ENCODE measurements at places on chromosomes 5 and 9.

DNA sequence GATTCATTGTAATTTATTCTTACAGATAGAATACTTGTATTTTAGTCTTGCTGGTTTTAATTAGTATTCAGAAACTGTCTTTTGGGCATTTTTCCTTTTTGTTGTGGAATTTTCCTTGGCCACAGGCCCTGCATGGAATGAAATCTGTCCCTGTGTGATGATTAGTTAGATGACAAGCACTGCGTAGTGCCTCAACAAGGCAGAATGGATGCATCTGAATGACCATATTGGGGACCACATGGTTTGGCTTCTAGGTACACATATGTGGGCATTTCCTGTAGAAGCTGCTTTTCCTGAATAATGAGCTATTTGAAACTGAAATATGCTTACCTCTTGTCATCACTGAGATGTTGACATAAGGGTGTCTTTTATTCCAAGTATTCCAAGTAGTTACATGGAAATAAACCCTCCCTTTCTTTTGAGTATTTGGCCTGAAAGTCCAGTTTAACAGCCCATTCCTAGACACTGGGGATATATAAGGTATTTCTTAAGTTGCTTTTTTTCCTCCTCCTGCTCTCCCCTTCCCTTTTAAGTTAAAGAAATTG is 147.3 kb downstream of the YTHDC2 start:
- DNase-seq = no peak

GRCh38 chr5:40799258-40799657 is 1.1 kb upstream of the PRKAA1 start:
- no peak for DNase-seq

DNA sequence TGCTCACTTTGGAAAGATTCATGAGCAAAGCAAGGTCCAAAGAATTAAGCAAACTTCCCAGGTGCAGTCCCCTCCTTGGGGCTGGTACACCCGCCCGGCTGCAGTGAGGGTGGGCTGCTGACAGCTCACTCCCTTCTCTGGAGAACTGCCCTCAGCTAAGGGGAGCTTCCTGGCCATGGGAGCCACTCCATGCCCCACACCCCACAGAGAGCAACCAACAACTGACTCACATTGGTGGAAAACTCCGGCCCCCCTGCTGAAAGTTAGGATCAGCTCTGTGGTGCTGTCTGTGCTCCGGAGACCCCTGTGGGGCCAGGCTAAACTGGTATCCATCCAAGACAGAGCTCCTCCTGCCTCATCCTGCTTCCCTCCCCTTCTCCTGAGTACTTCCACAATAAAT is 223.0 kb downstream of the GABBR2 start:
- DNase-seq = no peak

GRCh38 chr5:68759593-68759992 is 334.2 kb upstream of the SLC30A5 start:
- no peak for DNase-seq

DNA sequence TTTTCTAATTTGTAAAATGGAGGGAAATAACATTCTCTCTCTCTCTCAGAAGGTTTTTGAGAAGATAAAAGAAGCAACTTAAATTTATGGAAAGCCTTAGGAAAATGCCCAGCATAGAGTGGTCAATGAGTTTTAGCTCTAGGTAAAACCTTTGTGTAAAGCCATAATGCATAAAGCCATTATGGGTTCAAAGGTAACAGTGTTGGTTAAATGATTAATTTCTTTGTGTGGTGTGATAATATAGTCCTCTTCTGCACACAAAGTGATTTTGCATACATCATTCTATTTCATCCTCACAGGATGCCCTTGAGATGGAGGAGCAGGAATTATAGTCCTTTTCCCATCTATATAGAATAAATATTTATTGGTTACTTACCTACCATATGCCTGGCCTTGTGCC is 602.9 kb downstream of the CSNK1G3 start:
- no peak for DNase-seq

DNA sequence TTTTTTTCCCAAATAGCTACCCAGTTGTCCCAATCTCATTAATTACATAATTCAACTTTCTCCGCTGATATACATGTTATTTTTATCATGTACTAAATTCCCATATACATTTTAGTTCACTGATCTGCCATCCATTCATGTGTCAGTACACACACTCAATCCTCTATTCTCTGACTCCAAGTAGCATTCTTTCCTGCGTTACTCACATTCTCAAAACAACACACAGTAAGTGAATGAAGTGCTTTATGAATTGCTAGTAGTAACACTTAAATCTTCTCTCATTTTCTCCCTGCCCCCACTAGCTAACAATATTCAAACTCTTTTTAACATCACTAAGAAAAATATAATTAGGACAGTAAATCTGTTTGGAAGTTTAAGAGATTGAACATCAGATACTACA is 8.9 kb downstream of the ZNF366 start:
- DNase-seq = no peak

- DNase-seq = no peak
These were observed 2200.4 kb upstream of the C9orf72 start for GRCh38 chr9:29773676-29774075.

GRCh38 chr5:154860765-154861164 is 2.3 kb downstream of the CNOT8 start:
- no peak for DNase-seq

- no peak for DNase-seq
These were observed 56.8 kb downstream of the PRELID2 start for GRCh38 chr5:145778144-145778900.

DNA sequence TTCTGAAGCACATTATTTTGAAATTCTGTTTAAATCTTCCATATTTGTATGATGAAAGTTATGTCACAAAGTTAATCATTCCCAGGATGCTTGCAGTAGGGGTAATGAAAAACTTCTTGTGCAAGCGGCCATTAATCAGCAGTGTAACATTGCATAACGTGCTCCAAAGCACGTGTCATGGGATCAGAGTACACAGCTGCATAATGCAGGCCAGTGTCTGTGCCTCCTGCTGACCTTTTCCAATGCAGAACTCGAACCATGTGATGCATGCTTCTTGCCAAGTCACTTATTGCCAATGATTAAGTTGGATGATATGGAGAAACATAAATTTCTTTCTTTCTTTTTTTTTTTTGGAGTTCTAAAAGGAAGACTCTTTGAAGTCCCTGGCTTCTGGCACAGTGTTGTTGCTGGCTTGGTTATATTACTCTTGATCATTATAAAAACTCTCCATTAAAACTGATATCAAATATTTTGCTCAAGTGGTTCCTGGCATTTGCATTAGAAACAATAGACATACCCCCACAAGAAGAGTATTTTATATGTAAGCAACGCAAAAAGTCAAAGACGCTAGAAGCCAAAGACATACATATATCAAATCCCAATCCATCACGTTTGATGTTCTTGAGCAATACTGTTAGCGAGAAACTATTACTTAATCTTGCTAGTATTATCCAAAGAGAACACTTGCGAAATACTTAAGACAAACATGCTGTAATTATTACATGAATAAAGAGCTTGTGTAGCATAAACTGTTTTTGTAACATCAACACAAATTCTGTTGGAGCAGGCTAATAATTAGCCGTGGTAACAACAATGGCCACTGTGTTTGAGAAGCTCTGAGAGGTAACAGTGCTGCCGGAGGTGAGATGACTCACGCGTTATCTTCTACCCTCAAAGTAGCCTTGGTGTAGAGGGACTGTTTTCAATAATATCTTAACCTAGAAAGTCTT is 164.2 kb downstream of the AUH start:
- peak; percentile 83 for DNase-seq

- no peak for DNase-seq
These were observed 94.8 kb downstream of the SLC1A3 start for GRCh38 chr5:36701085-36701698.

- DNase-seq = no peak
These were observed 69.5 kb downstream of the PRR16 start for GRCh38 chr5:120533581-120533980.

DNA sequence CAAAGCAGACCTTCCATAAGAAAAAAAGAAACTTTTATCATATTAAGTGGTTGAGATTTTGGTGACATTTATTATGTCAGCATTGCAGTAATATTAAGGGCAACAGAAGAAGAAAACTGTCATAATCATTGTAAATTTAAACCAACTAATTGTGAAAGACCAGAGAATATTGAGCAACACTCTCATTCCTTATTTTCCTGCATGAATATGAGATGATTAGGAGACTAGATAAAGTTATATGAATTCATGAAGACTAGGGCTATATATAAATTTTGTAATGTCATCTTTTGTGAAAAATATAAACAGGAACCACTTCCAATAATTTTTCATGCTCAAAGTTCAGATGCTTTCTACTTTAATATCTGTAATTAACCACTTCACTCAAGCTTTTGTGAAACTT is 974.5 kb upstream of the CDH10 start:
- no peak for DNase-seq

- DNase-seq = no peak
These were observed 53.5 kb downstream of the RGS3 start for GRCh38 chr9:113516840-113517577.

GRCh38 chr5:158056130-158056825 is 197.3 kb upstream of the CLINT1 start:
- DNase-seq = no peak

DNA sequence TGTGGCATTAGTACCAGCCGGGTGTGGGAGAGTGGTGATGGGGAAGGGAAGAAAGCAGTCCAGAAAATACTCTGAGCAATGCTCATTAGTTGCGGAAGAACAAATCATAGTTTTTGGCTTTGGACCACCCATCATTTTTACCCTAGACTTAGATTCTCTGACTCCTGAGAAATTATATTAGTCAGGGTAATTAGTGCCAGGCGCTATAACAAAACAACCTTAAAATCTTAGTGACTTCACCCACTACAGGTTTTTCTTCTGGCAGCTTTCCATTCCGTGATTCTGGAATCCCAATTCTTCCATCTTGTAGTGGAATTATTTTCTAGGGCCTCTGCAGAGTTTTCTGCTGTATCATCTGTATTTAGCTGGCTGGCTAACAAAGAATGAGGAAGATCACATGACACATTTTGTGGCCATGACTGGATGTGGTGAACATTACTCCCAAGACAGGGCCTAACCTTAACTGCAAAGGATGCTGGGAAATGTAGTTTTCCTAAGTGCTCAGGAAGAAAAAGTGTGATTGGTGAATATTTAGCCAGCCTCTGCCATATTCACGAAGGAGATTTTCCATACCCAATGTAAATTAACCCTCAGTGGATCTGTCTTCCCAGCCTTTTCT is 373.0 kb upstream of the MEF2C start:
- DNase-seq = no peak

GRCh38 chr5:12777342-12777741 is 873.1 kb upstream of the CTNND2 start:
- DNase-seq = no peak

- DNase-seq = no peak
These were observed 232.6 kb upstream of the ANKRD55 start for GRCh38 chr5:56465769-56466135.

GRCh38 chr9:98191181-98191608 is 1.2 kb downstream of the CORO2A start:
- DNase-seq = no peak

DNA sequence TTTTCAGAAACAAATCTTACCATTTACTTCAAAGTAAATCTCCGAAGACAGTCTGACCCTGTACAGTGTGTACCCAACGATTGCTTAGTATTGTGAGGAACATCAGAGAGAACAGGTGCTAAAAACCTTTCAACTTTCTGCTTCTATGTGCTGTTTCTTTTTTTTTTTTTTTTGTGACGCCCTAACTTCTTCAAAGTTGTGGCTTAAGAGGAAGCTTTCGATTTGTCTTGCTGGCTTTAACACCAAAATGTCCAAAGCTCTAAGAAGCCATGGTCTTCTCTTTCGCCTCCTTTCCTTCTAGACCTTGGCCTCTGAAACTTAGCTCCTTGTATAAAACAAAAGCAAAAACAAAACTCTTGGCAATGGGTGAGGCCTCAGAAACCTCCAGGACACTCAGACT is 1.2 kb downstream of the TNFSF8 start:
- no peak for DNase-seq

DNA sequence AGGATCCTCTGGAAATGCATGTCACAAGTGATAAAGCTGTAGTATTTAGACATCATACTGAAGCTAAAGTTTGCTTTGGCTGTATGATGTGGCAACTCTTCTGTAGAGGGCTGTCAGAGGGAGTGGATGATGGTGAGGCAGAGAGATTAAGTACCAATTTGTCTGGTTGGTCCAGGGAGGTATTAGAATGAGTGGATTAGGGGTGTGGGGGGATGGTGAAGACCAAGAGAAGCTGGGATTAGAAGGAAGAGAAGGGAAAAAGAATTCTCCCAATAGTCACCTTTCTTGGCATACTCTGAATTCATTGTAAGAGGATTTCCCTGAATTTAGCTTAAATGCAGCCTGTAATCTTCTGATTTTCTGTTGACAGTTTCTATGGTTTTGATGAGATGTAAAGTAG is 3.6 kb downstream of the PCDHAC2 start:
- no peak for DNase-seq

All from sciatic nerve (tissue), 2 donors.